ENCODE measurements at places on chromosomes 4 and X.

DNA sequence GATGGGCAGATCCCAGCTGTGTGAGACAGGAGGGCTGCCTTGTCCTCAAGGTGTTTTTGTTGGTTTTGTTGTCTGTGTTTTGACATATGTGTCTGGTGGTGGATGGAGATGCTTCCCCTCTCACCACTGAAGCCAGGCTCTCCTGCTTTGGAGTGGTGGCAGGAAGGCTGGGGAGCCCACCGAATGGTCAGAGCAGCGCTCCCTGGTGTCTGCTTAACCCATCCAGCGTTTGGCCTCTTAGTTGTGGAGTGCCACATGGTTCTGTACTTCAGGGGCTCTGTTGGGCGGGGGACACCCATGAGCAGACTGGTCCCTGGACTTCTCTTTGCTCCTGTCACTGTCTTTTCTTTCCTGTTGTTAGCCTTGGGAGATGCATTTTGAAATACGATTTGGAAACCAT, 51.9 kb downstream of the DLG3 start:
- no peak for DNase-seq

GRCh38 chr4:84848432-84848831, 118.1 kb downstream of the WDFY3 start:
- DNase-seq = no peak

- DNase-seq = no peak
Measured at GRCh38 chr4:10731690-10732089, 47.1 kb upstream of the CLNK start.

- DNase-seq = no peak
Measured at GRCh38 chrX:131045726-131046125, 12.4 kb upstream of the ARHGAP36 start.

DNA sequence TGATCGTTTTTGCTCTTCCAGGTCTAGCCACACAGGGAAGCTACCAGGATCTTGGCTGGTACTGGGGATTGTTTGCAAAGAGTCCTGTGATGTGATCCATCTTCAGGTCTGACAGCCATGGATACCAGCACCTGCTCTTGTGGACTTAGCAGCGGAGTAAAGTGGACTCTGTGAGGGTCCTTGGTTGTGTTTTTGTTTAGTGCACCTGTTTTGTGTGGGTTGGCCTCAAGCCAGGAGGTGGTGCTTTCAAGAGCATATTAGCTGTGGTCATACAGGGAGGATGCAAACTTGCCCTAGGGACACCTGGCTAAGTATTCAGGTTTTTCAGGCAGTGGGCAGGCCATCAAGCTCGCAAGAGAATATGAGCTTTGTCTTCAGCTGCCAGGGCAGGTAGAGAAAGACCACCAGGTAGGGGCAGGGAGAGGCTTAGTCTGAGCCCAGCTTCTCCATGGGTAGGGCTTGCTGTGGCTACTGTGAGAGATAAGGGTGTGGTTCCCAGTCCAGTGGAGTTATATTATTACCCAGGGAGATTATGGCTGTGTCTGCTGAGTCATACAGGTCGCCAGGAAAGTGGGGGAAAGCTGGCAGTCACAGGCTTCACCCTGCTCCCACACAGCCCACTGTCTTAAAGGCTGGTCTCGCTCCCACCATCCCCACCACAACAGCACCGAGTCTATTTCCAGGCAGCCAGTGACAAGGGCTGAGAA, 293.7 kb downstream of the PCDH18 start:
- DNase-seq = no peak

- DNase-seq = peak; percentile 6
Measured at GRCh38 chr4:89101256-89102161, 9.8 kb upstream of the TIGD2 start.

- no peak for DNase-seq
Measured at GRCh38 chr4:14383652-14384051, 618.6 kb upstream of the CPEB2 start.

- DNase-seq = no peak
Measured at GRCh38 chr4:174521800-174522182, 497 bp downstream of the HPGD start.

- DNase-seq = peak; percentile 95
Measured at GRCh38 chr4:47852136-47852535, 14.3 kb upstream of the CORIN start.

DNA sequence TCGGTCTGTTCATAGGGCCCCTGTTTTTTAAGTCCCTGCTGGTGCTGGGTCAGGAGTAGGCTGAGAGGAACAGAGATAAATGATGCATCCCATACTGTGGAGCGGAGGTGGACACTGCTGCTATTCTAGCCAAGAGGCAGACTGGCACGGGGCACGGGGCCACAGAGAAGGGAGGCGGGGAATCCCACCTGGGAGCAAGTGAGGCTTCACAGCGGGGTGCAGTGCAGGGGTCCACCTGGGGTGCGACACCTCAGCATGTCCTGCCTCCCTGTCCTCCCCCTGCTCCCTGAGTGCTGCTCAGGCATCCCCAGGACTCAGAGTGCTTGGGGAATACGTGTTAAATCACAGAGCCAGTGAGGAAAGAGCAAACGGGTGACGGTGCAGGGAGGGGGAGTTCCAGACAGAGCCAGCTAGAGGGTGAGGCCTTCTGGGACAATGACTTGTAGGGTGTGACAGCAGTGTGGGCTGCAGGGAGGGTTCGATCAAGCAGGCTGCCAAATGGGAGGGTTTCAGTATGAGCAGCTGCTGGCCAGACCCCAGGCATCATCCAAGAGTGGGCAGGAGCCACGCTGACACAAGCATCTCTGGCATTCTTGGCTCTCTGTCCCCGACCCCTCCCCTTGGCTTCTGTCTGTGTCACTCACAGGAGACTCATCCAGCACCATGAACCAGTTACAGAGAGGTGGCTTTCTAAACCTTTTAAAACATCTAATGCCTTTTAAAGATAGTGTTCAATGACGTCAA, 13.7 kb upstream of the HTRA3 start:
- DNase-seq = no peak

DNA sequence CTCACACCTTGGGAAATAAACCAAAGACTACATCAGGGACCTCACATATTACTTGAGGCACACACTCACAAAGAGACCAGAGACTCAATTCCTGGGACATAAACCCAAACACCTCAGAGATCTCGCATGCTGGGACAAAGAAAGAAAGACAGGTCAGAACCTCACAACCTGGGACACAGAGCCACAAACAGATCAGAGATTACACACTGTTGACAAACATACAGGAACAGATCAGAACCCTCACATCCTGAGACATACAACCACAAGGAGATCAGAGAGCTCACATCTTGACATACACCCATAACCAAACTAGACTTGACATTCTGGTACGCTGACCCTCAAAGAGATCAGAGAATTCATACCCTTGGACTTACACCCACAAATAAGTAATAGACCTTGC, 17.3 kb downstream of the SUV39H1 start:
- DNase-seq = no peak

GRCh38 chr4:93710101-93710846, 118.3 kb upstream of the ATOH1 start:
- DNase-seq = no peak

DNA sequence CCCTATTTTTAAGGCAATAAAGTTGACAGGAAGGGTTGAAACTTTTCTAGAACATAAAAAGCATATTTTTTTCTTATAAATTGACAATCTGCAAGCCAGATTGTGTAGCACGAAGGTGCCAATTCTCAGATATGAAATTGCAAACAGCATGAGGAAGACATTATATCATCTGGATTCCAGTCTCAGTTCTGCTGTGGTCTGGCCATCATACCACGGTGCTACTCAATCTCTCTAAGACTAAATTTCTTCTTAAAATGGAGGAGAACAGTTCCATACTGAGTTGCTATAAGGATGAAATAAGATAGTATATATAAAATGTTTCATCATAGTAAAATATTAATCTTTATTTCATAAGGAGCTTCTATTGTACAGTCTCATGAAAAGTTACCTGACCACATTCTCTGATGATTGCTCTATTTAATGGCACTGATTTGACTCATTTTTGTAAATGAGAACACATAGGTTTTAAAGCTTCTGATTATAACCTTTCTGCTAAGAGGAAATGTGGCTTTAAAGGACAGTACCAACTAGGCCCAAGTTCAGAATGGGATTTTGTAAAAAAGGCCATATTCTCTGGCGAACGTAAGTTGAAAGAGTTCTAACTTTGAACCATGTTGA, 127.9 kb downstream of the SHROOM3 start:
- peak; percentile 35 for DNase-seq

- DNase-seq = no peak
Measured at GRCh38 chrX:134894373-134894895, 96.4 kb upstream of the SMIM10 start.

- no peak for DNase-seq
Measured at GRCh38 chr4:181971411-181971810, 271.8 kb upstream of the TENM3 start.

GRCh38 chr4:21726255-21726815, 222.2 kb downstream of the KCNIP4 start:
- DNase-seq = peak; percentile 41

DNA sequence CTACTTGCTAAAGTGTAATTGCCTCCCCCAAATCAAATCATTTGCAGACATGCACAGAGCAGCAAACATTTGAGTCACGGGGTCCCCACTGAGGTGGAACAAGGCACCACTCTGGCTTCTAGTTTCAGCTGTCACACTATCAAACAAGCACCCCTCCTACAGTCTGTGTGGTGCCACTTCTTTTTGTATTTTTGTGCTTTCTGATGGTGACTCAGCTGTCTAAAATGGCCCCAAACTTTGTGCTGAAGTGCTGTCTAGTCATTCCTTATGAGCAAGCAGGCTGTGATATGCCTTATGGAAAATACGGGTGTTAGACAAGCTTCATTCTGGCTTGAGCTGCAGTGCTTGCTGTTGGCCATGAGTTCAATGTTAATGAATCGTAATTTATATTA, 15.4 kb downstream of the IGFBP7 start:
- peak; percentile 85 for DNase-seq

- peak; percentile 85 for DNase-seq
Measured at GRCh38 chr4:124903995-124904722, 191.6 kb upstream of the ANKRD50 start.

DNA sequence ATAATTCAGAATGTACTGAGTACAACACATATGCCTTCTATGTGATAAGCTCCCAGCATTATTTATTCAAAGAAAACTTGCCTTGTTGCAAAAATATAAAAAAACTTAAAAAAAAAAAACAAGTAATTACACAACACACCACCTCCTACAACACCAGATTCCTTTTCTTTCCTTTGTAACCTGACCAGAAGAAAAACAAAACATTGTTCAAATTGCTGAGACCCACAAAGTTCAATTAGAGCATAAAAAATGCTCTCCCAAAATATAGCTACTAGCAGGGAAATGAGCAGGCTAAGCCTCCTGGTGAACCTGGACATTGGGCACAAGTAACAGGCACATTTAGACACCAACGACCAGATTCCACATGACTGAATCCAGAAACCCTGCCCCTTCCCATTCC, 38.3 kb downstream of the MECP2 start:
- DNase-seq = no peak

GRCh38 chr4:147821555-147821954, 89.7 kb downstream of the ARHGAP10 start:
- no peak for DNase-seq

DNA sequence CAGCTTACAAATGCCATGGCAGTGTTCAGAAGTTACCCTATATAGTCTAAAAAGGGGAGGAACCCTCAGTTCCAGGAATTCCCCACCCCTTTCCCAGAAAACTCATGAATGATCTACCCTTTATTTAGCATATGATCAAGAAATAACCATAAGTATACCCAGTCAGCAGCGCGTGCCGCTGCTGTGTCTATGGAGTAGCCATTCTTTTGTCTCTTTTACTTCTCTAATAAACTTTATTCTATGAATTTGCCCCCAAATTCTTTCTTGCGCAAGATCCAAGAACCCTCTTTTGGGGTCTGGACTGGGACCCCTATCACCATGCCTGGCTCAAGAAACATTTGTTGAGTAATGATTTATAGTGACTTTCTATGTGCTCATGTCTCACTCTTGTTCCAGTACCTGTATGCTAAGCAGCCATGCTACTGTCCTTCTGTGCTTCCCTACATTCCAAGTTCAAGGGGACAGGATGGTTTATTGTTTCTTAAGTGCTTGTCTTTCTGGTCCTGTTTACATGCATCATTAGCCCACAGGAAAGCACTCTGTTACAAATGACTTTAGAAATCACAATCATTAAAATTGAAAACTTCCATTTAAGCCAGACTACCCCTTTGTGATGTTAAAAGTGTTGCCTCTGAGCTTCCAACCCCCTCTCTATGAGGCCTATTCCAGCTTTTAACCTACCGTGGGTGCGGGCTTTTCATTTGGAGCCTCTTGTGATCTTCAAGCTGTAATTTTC, 63.4 kb upstream of the S100G start:
- DNase-seq = no peak

- DNase-seq = peak; percentile 45
Measured at GRCh38 chr4:2255501-2256155, 6.3 kb downstream of the MXD4 start.

DNA sequence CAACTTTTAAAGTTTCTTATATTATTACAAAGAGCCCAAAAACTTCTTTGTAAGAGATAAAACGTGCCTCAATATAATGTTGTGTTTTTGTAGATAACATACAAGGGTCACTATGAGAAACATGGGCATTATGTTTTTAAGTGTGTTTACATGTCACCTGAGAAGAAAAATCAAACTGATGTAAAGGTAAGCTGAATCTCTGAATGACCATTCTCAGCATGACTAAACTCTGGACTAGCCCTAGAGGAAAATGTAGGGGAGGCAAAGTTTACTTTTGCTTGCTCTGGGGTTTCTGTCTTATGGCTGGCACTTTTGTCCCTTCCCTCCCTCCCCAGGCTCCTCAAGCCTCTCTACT, 6.8 kb downstream of the MEPE start:
- no peak for DNase-seq

- DNase-seq = peak; percentile 30
Measured at GRCh38 chr4:182955411-182955810, 38.2 kb upstream of the DCTD start.

DNA sequence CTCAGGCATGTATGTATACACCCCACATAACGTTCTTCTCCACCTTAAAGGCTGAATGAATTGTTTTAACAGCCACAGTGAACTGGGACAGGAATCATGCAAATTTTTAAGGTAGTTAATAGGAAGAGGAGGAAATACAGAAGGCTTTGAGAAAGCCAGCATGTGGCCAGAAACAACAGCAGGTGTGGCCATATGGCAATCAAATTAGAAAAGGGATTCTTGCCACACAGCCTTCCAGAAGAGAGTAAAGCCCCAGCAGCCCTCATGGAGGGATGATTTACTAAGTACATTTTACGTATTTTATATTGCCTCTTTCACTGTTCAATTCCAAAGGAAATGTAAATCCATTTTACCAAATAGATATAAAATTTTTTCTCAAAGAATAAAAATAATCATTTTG, 792.2 kb downstream of the ADGRL3 start:
- DNase-seq = no peak
